ENCODE measurements at places on chromosomes 7 and 10.

GRCh38 chr10:91317541-91317940 is 92.6 kb upstream of the HECTD2 start:
- no peak for DNase-seq

DNA sequence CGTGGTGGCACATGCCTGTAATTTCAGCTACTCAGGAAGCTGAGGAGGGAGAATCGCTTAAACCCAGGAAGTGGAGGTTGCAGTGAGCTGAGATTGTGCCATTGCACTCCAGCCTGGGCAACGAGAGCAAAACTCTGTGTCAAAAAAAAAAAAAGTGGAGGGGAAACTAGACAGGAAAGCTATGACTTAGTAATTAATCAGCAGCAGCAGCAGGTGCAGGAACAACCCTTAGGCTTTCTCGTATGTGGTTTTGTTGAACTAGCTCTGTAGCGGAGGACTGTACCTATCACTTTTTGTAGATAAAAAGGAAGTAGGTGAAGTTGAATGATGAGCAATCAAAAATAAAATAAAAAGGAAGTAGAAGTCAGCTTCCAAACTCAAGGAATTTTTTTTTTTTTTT is 76.9 kb upstream of the KMT2C start:
- peak; percentile 50 for DNase-seq

DNA sequence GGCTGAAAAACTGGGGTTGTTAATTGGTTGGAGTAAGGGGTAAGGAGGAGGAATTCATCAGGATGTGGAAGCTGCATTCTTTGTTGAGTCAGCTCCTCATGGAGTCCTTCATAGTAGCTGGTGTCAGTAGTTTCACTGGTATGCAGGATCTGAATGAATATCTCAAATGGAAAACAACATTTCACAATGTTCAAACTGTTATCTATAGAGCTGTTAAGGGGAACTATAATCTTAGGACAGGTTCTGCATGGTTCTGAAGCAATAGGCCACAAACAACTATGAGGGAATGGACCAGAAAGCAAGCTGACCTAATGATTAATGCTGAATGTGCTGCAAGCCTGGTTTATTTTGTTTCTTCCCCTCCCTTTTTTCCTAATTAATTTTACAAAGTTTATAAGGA is 225.8 kb downstream of the IPMK start:
- no peak for DNase-seq

DNA sequence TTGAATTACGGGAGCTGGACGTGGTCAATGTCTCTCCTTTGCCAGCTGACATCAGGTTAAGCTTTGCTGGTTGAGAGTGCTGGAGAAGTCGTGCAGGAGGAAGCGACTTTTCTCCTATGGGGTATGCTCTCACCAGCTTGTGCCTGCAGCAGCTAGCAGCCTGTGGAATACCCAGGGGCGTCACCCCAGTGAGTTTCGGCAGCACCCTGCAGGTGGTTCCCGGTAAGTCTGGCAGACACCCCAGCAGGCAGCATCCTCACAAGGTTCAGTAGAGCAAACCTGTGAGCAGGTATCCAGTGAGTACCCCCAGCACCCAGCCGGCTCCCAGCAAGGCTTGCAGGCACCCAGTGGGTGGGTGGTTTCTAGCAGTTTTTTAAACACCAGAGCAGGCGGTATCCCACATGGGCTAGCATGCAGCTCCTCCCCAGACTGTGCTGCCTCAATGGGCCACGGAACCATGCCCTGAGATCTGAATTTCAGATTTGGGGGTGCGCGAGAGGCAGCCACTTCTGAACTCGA is 74.8 kb upstream of the SVIL start:
- no peak for DNase-seq

DNA sequence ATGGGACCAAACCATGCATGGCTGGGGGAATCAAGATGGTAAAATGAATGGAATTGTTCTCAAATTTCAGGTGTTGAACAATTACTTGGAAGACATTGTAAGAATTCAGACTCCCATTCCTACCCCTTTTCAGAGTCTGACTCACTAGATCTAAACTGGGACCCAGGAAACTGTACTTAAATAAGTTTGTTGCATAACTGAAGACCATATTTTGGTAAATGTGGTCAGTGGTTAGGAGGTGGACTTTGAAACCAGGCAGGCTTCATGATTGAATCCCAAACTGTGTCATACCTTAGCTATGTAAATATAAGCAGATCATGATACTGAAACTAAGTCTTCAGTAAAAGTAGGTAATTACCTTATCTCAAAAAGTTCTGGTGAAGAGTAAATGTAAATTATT is 41.7 kb downstream of the ZWINT start:
- DNase-seq = no peak

DNA sequence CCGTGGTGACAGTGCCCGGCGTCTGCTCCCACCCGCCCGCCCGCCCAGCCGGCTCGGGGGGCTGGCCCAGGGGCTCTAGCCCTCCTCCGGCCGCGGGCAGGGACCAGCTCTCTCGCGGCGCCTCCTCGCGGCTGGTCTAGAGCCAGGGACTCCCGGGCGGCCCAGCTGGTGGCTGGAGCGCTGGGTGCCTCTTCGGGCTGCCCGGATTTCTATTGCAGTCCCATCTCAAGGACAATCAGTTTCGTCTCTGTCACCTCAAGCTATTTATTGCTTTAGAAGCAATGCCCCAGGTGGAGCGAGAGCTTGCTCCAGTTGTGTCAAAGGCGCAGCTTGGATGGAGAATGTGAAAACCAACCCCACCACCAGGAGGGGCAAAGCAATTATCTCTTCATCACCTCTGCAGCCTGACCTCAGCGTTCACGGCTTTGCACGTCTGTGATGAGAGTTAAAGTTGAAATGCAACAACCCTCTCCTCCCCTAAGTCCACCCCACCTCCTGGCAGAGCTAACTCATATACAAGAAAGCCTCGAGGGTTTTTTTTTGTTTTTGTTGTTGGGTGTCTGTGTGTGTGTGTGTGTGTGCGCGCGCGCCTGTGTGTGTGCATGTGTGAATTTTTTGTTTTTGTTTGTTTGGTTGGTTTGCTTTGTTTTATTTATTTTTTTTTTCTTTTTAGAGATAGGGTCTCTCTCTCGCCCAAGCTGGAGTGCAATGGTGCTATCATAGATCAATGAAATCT is at the start of gene ITGA8:
TSS of gene ITGA8 (minus strand) at position 24 of the 736 bp plus-strand sequence. CDS start 151 bp downstream, outside the sequence.
- DNase-seq = no peak

DNA sequence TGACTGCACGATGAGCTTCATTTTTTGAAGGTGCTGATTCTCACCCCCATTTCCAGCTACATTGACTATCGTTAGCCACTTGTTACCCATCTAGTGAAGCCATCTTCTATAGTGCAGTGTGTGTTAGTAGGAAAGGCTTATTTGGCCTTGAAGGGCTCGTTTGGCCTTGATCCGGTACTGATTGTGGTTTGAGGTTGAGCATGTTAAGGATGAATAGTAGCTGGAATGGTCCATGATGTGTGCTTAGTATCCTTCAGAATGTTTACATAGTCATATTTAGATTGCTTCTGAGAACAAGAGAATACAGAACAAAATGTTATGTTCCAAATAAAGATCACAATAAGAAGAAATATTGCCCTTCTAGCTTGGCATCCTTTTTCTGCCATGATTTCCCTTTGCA is 591.5 kb downstream of the AUTS2 start:
- no peak for DNase-seq

DNA sequence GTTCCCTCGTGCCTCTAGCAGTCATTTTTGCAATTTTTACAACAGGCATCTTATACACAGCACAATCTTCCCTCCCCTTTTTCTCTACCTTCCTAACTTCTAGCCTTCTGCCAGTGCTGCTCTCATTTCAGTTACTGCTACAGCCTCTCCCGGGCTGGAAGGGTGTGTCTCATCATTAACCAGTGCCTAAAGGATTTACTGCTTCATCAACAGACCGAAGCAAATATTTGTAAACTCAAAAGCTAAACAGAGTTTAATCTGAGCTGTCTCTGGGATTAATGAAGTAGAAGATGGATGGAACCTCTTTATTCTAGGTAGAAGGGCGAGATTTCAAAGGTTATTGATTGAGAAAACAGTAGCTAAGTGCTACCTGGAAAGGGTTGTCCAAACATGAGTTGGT is 94.3 kb downstream of the PRPF18 start:
- DNase-seq = no peak

- DNase-seq = no peak
These were observed 20.8 kb upstream of the HYAL4 start for GRCh38 chr7:123823898-123824753.
